Fibroblast of gingiva (primary cell): ENCODE measurements at places on chromosomes 7 and 10.

DNA sequence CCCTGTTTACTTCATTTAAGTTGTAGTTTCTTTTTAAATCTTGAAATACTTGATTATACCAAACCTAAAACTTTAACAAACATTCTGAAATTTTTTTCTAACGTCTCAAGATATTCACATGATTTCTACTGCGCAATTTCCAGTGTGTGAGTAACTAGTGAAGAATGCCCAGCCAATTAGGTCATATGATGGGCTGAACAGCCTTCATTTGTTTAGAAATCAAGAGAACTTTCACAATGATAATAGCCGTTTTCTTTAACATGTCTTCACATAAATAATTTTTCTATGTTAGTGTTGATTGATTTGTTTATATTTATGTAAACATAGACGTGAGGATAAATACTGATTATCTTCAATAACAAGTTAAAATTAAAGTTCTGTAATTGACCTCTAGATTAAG is 21.8 kb downstream of the STAM start:
- DNase-seq: peak; percentile 90

DNA sequence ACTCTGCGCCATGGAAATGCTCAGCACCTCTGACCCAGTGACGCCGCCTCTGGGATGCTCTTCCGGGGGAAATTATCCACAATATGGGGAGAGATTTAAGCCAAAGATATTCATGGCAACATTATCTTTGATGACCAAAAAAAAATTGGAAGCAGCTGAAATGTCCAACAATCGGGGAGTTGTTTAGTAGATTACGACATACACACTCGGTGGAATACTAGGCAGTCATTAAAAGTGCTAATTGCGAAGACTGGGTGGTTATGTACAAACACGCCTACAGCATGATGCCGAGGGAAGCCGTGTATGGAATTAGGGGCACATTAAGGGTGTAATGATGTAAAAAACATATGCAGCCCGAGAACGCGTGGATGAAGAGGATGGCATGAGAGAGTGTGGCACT is 75.2 kb downstream of the UNCX start:
- no peak for DNase-seq

DNA sequence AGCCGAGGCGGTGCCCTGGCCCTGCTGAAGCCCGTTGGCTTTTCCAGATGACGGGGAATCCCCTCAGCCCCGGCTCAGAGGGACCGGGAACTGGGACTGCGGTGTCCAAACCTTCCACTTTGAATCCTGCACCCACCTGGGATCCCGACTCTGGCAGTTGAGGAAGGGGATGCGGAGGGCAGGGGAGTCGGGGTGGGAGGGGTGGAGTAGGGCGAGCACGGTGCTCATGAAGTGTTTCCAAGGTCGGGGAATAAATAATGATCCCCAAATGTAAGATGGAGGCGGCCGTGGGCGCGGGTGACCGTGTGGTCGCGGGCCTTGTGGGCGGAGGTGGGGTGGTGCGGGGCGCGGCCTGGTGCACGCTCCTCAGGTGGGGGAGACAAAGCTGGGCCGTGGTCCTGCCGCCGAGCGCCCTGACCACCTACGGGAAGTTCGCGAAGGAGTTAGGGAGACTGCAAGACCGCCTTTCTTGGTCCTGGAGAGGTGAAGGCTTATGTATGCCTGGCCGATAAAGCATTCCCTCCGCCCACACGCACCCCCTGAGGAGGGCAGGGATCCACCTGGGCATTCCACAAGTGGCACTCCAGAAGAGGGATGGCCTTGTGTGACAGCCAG is 1.4 kb downstream of the MTURN start:
- no peak for DNase-seq

DNA sequence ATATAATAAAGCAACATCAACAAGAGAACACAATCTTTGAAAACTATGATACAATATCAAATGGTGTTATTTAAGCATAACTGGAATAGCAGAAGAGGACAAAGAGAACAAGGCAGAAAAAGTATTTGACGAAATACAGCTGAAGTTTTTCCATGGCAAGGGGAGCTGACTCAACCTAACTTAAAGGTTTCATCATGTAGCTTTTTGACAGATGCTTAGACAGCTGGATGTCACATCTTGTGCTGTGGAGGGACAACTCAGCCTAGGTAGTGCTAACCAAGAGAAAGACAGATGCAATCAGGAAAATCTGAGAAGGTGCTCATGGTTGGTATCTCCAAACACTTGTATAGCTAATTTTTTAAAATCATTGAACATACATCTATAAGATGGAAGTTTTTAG is 208.2 kb downstream of the TFEC start:
- no peak for DNase-seq
